ENCODE measurements at places on chromosomes 5 and 9. TPM values are rescaled to one million over a fixed set of nuclear protein-coding genes. Genes with fewer than 3 reads are reported as not detected.

DNA sequence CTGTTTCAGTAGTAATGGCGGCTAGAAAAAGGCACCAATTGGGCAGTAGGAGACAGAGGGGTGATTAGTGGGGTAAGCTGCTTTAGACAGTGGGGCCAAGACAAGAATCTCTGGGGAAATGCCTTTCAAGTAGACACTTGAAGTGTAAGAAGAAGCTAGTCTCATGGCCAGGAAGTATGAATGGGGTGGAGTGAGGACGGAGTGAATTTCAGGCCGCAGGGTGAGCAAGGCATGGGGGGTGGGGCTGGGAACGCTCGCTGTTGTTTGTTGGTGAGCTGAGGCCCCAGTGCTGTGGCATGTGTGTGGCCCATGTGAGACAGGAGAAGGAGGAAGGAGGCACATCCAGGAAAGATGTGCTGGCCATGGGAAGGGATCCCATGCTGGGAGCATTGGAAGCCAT, 149.2 kb upstream of the NFIL3 start:
- no peak overlapping the region for H3K4me3 ChIP-seq
- H3K36me3 ChIP-seq = peaks cover 3% of the 10 kb centered on the region
- H3K27ac ChIP-seq = no peak overlapping the region
- DNase-seq = no peak

DNA sequence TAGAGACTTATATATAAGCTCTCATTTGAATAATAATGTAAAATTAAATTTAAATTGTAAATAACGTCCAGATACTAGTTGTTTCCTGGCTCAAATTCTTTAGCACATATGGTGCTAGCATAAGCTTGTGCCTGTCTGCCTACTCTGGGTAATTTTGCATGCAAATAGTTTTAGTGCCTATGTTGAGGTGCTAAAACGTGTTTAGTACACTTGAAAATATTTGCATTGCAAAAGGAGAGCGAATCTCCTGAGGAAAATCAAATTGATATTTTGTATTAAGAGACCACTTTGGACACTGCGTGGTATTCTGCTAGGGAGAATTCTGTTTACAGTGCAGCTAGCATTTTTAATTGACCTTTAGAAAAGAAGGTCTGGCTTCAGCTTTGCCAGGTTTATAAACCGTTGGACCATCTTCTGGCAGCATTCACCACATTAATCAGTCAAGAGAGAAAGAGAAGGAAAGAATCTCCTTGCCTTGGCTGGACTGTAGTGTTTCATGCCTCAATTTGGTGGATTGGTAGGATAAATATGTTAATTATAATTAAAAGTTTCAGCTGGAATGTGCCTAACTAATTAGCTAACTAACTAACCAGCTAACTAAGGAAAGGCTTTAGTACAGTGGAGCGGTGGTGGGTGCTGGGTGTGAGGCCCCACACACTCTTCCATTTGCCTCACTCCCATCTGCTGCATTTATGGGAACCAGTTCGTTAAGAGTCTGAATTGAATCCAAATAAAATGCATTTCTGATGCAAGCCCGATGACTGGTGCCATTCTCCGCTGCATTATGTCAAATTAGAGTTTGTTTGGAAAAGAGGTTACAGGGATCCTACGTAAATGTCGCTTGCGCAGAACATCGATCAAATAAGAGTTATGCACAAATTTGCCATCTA, 150.1 kb upstream of the MPDZ start:
- no peaks in the 10 kb centered on the region for H3K27me3 ChIP-seq
- no peaks in the 10 kb centered on the region for H3K36me3 ChIP-seq
- no peak overlapping the region for H3K27ac ChIP-seq
- no peak for DNase-seq
- H3K4me3 ChIP-seq = no peak overlapping the region

DNA sequence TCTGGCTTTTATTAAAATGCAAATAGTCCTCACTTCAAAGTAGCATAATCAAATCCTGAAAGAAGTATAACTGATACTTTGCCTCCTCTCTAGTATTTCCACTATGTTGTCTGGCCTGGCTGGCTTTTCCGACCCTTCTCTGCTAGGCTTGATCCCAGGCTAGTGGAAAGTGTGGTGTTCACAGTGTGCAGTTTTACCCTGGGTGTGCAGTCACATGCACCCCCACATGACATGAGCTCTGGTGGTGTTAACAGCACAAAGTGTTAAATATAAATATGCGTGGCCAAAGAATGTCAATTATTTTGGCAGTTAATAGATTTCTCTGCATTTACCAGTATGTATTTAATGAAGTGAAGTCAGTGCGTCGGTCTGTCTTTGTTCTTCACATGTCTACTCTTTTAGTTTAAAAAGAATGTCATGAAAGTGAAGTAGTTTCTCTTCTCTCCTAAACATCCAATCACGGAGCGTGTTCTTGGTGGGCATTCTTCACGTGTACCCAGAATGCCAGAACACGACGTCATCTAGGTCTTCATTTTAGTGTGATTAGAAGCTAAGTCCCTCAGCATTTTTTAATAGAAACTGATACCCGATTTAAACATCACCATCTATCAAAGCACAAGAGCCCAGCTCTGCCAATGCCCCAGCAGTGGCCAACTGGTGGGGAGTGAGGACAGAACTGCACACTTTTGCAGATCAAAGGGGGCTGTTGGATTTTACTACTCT, 286.4 kb downstream of the FANCC start:
- H3K36me3 ChIP-seq = peaks cover 22% of the 10 kb centered on the region
- H3K27ac ChIP-seq = peak overlapping the region; percentile 84
- no peaks in the 10 kb centered on the region for H3K27me3 ChIP-seq
- H3K4me3 ChIP-seq = no peak overlapping the region

DNA sequence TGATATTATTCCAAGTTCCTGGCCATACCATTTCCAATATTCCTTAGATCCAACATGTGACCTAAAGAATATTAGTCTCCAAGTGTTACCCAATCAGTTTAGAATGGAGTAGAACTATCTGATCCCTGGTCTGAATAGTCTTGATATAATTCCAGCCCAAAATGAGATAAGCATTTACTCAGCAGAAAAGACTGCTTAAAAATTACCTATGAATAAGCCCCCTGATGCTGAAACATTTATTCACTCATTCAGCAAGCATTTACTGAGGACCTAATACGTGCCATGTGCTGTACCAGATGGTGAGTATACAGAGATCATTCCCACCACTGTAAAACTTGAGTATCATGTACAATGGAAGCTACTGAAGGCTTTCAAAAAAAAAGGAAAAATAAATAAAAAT, 157.0 kb downstream of the FAM114A2 start:
- no peak overlapping the region for H3K27ac ChIP-seq
- no peak overlapping the region for H3K4me3 ChIP-seq
- DNase-seq = no peak
- H3K36me3 ChIP-seq = no peaks in the 10 kb centered on the region
- H3K27me3 ChIP-seq = no peaks in the 10 kb centered on the region

- no peak for DNase-seq
- peaks cover 14% of the 10 kb centered on the region for H3K36me3 ChIP-seq
- H3K4me3 ChIP-seq = no peak overlapping the region
- H3K27ac ChIP-seq = no peak overlapping the region
- peaks cover 9% of the 10 kb centered on the region for H3K4me1 ChIP-seq
Observed at GRCh38 chr5:94627191-94627590, 8.7 kb downstream of the SLF1 start.

DNA sequence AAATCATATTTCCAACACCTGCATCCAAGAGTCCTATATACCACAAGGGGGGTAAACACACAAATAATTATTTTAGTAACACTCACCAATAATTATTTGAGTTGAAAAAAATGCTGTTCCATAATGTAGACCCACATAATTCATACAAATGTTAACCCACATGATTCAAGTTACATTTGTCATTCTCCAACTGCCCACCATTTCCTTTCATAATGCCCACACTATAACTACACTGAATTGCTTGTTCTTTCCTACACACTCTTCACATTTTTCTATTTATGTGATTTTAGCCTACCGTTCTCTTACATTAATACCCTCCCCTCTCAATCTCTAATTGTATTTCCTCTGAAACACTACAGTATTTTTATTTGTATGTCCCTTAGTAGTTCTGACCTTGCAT, 35.9 kb upstream of the HK3 start:
- H3K4me3 ChIP-seq = no peak overlapping the region
- H3K36me3 ChIP-seq = peaks cover 12% of the 10 kb centered on the region
- H3K27ac ChIP-seq = no peak overlapping the region
- H3K27me3 ChIP-seq = no peaks in the 10 kb centered on the region
- DNase-seq = no peak

DNA sequence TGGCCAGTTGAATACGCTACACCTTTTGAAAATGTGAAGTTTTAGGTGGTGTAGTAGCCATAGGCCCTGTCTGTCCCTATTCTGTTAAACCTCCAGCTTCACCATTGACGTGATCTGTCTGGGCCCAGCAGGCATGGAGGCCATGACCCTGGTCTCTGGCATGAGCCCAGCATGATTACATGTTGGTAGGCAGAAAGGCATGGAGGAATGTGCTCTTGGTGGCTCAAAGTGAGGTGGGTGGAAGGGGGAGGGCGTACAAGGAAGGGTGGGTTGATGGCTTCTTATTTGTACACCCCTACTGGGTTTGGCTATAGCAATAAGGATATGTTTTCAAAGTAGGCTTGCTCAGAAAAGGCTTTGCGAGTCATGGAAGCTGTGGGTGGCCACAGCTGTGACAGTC, 23.7 kb downstream of the RALGPS1 start:
- H3K36me3 ChIP-seq = no peaks in the 10 kb centered on the region
- H3K4me3 ChIP-seq = no peak overlapping the region
- DNase-seq = no peak
- H3K27ac ChIP-seq = no peak overlapping the region

Gene PTPN3
- 7.2 TPM for total RNA-seq

Gene ANKH
- total RNA-seq = 97.2 TPM

Gene C9orf153
- not detected for total RNA-seq

Gene PCYOX1L
- total RNA-seq = 11.1 TPM

Data from chondrocyte (in vitro differentiated cells).